ENCODE measurements at places on chromosomes 12 and 14. TPM values are rescaled to one million over a fixed set of nuclear protein-coding genes. Genes with fewer than 3 reads are reported as not detected.

DNA sequence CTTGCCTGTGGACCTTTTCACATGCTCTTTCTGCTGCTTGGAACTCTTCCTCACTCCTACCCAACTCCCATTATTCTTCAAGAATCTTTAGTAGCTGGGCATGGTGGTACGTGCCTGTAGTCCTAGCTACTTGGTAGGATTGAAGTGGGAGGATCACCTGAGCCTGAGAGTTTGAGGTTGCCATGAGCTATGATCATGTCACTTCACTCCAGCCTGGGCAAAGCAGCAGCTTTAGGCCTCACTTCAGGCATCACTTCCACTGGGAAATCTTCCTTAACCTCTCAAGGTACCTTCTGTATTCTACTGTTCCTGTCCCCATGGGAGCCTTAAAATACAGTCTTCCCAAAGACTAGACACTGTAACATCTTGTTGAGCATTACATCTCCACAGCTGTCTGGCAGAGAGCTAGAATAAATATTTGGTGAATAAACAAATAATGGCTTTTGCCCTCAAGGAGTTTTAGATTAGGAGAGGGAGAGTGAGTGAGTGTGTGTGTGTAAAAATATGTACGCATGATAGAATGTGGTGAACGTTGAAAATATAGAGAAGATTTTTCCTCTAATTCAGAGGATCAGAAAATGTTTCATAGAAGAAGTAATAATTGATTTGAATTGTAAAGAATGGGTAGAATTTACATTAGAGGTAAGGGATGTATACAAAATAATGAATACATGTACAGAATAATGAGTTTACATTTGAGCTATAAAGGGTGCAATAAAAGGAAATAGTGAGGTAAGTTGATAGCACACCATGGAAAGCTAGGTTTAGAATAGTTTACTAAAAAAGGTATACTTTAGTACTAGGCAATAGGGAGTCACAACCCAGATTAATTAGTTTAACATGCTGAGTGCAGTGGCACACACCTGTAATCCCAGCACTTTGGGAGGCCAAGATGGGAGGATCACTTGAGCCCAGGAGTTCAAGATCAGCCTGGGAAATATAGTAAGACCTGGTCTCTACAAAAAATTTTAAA lies 29.2 kb upstream of the BMAL2 start:
- H3K4me3 ChIP-seq = no peak overlapping the region
- H3K27ac ChIP-seq = no peak overlapping the region
- no peaks in the 10 kb centered on the region for H3K4me1 ChIP-seq
- H3K27me3 ChIP-seq = no peaks in the 10 kb centered on the region

- H3K4me3 ChIP-seq = no peak overlapping the region
- H3K36me3 ChIP-seq = no peaks in the 10 kb centered on the region
- peaks cover 84% of the 10 kb centered on the region for H3K27me3 ChIP-seq
- H3K27ac ChIP-seq = no peak overlapping the region
- no peaks in the 10 kb centered on the region for H3K4me1 ChIP-seq
- DNase-seq = peak; percentile 63
Measured at GRCh38 chr14:99252940-99253868, 18.8 kb downstream of the BCL11B start.

The TBX5 gene
- total RNA-seq = not detected

The CRY1 gene
- 9.4 TPM for total RNA-seq

The UNC79 gene
- 0.09 TPM for total RNA-seq

- H3K27me3 ChIP-seq = no peaks in the 10 kb centered on the region
- no peaks in the 10 kb centered on the region for H3K4me1 ChIP-seq
- no peaks in the 10 kb centered on the region for H3K36me3 ChIP-seq
Measured at GRCh38 chr12:91276509-91276908, 93.9 kb upstream of the DCN start.

The IL31 gene
- total RNA-seq = not detected

- no peaks in the 10 kb centered on the region for H3K27me3 ChIP-seq
- H3K27ac ChIP-seq = no peak overlapping the region
- H3K36me3 ChIP-seq = peaks cover 4% of the 10 kb centered on the region
- H3K4me1 ChIP-seq = no peaks in the 10 kb centered on the region
Measured at GRCh38 chr12:110168732-110169455, 44.7 kb downstream of the IFT81 start.

The CEP170B gene
- 5.2 TPM for total RNA-seq

- peak; percentile 91 for DNase-seq
- peaks cover 71% of the 10 kb centered on the region for H3K4me1 ChIP-seq
- H3K27me3 ChIP-seq = no peaks in the 10 kb centered on the region
- H3K27ac ChIP-seq = peak overlapping the region; percentile 99
Measured at GRCh38 chr14:100237735-100238418, 1.1 kb upstream of the YY1 start.

The TEAD4 gene
- 19.4 TPM for total RNA-seq

All from spleen (tissue), 13 donors.